Spleen (tissue), 13 donors: ENCODE measurements at places on chromosomes 7 and 10. TPM values are rescaled to one million over a fixed set of nuclear protein-coding genes. Genes with fewer than 3 reads are reported as not detected.

DNA sequence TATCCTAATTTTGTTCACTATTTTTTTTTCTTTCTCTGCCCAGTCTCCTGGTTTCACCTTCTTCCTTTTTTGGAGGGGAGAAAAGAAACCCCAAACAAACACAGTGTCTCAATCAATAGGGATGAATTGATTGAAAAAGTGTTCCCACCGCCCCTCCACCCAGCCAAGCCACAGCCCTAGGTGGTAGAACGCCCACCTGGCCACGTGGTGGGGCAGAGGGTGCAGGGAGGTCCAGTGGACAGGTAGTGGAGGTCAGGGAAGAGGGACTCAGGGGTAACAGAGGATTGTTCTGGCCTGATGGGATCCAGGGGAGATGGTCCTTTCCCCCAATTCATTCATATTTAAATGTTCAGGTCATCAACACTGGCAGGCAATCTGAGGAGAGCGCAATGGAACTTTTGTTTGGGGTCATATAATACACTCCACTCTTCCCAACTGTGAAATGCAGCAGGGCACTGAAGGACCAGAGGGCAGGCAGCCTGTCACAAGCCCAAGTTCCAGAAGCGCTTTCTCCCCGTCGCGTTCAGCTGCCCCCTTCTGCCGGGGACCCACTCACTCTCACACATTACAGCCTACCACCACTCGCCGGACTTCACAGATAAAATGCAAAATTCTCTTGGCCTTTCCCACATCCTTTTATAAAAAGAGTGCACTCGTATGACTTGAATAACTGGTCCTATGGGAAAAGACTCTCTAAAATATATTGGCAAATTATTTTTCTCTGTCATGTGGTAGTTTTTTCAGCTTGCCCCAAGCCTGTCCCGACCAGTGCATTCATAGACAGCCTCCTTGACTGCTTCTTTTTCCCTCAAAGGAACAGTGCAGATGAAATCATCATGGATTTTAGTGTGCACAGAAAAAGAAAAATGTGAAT lies 1.6 kb downstream of the INHBA start:
- no peak for DNase-seq

Gene HECTD2
- 7.6 TPM for total RNA-seq

Gene TEX47
- not detected for total RNA-seq

- peak; percentile 47 for DNase-seq
Measured at GRCh38 chr10:75061709-75062505, 49.5 kb upstream of the SAMD8 start.
